Activated CD4-positive, alpha-beta memory T cell treated with anti-CD3 and anti-CD28 coated beads, Interleukin-2, amount 10 ng/mL, durations not matched to agents 7 days and 5 days (primary cell): ENCODE measurements at places on chromosomes 1 and 21. TPM values are rescaled to one million over a fixed set of nuclear protein-coding genes. Genes with fewer than 3 reads are reported as not detected.

FMO5 gene
- total RNA-seq, result 0.53 TPM

RGS1 gene
- total RNA-seq, result 69.2 TPM

KLHDC8A gene
- not detected for total RNA-seq

KDM5B gene
- 59.5 TPM for total RNA-seq

DDI2 gene
- total RNA-seq, result 30.5 TPM

LAMB3 gene
- total RNA-seq, result 4.4 TPM
